CD4-positive, alpha-beta T cell treated with Interleukin-12 subunit alpha and Interleukin-12 subunit beta, for 1 hour (primary cell): ENCODE measurements at places on chromosomes 16 and 17.

- no peak for DNase-seq
These were observed 99.1 kb downstream of the MYH11 start for GRCh38 chr16:15757630-15758251.

DNA sequence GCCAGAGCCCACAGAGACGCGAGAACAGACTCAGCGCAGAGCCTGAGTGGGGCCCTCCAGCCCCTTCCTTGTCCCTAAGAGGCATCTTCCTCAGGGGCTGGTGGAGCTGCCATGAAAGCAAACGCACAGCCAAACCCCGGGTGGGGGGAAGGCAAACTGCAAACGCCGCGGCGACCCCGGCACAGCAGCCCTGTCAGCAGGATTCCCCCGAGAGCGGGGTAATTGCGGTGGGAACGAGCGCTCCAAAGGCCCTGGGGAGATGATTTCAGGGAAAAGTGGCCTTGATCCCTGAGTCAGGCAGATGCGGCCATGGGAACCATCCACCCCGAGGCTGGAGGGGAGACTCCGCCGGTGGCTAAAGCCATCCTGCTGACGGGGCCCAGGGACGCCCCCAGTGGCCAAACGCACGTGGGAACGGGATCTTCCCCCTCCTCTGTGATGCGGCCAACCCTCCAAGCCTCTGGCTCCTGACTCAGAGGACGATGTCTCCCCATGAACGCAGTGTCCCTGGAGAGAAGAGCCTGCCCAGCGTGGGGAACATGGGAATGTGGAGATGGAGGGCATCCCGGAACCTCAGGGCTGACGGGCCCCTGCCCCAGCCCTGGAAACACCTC, 25.1 kb downstream of the SLC7A5 start:
- no peak for DNase-seq

- DNase-seq, result no peak
These were observed 24.9 kb downstream of the KIAA0513 start for GRCh38 chr16:85052536-85052935.

DNA sequence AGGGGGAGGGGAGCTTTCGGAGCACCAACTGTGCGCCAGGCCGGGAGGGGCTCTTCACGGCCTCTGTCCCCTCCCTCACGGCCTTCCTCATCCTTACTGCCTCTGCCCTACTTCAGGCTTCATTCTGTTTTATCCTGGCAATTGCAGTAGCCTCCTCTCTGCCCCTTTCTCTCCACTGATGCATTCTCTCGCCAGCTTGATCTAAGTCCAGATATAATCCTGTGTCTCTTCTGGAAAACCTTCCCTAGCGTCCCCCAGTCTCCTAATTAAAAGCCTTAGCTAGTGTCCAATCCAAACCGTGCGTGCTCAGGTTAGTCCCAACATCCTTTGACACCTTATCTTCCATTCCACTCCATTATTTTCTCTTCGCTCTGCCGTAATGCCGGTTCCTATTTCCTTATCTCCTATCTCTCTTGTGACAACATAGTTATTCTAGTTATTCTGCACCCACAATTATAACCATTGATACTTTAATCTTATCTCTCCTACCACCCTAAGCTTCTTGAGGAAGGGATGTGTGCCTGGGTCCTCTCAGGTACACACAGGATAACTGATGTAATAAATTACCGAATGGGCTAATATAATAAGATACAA, 869 bp downstream of the ZNF48 start:
- no peak for DNase-seq

DNA sequence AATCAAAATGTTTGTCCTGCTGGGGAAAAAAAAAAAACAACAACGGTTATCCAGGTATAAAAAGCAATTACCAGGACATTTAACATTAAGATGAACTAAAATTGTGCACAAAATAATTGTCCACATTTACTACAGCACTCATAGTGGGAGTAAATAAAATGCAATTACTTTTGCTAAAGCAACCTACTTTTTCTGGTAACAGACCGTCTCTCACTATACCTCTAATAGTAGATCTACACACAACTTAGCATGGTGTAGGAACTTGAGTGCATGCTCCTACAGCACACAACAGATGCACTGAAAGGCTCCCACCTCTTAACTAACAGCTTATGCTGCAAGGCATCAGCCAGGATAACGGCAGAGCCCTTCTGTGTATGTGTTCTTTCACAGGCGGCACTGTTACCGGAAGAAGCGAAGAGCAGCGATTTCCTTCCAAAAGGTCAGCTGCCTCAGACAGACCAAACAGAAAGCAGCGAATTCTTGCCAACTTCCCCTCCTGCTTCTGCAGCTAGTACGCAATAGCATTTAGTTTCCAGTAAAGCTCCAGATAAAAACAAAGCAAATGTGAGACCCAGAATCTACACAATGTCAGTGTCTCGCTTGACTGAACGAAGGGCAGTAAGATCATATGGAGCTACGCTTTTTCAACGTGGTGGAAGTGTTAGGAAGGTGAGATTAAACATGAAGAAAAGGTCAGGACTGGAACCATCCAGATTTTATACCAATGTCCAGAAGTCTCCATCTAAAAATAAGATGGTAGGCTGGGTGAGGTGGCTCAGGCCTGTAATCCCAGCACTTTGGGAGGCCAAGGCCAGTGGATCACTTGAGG, 27.6 kb downstream of the STAT5B start:
- peak; percentile 88 for DNase-seq

DNA sequence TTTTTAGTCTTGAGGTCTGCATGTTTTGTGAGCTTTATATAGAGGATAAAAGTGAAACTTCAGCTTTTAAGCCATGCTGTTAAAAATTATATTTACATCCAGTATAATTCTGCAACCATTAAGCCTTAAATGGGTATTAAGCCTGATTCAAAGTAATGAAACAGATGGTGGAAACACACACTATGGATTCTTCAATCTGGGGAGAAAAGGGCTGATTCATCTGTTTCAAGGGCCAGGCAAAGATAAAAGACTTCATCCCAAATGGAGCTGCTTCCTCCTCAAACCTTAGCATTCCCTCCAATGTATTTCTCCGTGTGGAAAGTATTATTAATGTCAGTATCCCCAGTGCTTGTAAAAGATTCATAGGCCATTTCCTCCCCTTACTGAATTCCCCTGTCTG, 367.4 kb upstream of the ZFHX3 start:
- no peak for DNase-seq

GRCh38 chr17:56309897-56310296, 156.6 kb downstream of the ANKFN1 start:
- DNase-seq, result no peak

- no peak for DNase-seq
These were observed 5.6 kb downstream of the NFE2L1 start for GRCh38 chr17:48053758-48054237.

DNA sequence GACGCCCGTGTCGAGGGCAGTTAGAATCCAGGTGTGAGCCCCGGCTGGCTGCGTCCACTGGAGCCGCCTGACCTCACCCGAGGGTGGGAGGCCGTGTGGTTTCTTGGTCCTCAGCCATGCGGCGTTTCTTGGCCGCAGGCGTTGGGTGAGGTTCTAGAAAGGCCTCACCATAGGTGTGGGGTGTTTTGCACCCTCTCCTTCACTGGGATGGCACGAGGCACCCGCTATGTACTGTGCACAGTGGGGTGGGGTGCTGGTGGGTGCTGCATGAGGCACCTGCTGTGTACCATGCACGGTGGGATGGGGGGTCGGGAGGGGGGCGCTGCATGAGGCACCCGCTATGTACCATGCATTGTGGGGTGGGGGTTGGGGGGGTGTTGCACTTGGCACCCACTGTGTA, 169.6 kb downstream of the BANP start:
- no peak for DNase-seq
